ENCODE measurements at places on chromosomes 5 and 9. TPM values are rescaled to one million over a fixed set of nuclear protein-coding genes. Genes with fewer than 3 reads are reported as not detected.
A peak's percentile ranks its signal among the peaks of the same experiment; 100 is the strongest.

DNA sequence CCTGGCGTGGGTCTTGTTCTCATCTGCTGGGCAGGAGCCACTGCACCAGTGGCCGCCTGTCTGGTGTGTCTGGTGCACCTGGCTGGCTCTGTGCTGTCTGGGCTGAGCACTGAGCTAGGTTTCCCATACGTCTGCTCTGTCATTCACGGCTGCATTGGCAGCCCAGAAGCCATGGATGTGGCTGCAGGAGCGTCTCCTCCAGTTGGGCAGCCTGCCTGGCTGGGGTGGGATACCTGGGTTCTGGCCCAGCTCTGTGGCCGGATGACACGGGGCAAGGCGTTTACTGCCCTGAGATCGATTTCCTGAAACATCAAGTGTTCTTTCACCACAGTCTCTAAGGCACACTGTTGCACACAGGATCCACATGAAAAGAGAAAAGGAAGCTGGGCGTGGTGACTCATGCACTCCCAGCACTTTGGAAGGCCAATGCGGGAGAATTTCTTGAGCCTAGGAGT, 25.5 kb upstream of the SLC25A51 start:
- peak; percentile 87 for DNase-seq

DNA sequence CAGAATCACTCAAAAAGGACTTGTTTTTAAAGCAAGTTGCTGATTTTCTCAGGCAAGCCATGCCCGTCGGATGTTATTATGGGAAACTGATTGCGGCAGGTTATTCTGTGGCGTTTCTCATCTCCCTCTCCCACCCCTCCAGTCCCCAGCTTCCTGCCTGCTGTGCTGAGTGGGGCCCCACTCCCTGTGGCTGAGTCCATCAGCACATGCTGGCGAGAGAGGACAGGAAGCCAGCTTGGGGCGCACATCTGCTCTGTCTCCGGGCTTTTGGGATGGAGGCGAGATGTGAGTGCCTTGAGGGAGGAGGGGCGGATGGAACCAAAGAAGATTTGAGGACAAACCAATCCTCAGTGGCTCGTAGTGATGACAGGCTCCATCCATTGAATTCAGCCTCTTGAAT, 108.0 kb downstream of the DAPK1 start:
- DNase-seq, result no peak

DNA sequence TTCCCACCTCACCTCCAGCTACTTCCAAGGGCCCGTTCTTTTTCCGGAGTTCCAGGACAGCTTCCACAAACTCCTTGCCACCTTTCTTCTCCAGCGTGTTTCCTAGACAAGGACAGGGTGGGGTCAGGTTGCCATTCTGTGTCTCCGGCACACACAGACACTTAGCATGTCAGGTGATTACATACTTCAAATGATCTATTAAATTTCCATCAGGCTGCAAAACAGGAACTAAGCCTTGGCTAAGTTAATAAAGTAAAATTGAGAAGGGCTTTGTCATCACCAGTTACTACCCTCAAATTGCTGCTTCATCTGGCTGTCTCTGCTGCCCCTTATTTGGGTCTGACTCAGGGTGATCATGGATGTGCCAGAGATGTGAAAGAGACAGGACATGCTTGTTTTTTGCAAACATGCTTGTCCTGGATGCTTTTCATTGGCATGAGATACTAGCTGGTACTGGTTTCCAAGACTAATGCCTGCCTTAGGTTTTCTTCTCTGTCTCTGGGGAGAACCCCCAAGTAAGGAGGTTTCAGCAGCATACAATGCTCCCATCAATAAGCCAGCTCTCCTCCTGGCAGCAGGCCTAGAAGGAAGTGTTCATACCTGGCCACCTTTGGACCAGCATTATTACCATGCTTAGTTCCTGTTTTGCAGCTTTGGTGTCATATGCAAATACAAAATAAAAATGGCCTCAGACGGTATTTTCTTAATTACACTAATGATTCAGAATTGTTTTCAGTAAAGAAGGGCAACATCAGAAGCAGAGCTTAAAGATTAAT, 52.9 kb downstream of the MACROH2A1 start:
- DNase-seq, result no peak

DNA sequence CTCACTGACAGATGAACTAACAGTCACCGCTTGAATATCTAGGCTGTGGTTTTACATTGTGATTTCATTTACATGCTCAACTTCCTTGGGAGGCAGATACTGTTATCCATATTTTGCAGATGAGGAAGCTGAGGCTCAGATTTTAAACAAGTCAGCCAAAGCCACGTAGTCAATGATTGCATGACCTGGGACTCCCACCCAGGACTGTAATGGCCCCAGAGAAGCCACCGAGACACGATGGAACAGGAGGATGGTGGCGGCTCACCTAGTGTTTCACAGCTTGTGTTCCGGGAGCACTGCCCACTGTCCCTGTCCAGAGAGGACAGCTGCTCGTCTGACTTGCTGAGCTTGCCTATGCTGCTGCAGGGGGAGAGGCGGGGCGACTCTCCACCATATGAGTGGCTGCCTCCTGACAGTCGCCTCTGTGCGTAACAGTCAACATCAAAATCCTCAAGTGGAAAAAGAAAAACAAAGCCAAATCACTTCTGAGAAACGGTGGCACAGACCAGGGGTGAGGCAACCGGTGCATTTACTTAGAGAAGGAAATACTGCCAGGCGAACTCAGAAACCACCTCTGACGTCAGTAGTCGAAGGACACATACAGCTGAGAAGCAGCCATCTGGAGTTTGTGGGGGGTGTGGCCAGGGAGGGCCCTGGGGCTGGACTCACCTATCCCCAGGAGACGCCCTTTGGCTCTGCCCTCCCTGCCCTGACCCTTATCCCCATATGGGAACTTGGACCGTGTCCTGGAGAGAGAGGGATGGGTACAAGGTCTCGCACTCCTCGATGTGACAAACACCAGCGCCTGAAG, 82.5 kb downstream of the PRRT1B start:
- DNase-seq, result no peak

DNA sequence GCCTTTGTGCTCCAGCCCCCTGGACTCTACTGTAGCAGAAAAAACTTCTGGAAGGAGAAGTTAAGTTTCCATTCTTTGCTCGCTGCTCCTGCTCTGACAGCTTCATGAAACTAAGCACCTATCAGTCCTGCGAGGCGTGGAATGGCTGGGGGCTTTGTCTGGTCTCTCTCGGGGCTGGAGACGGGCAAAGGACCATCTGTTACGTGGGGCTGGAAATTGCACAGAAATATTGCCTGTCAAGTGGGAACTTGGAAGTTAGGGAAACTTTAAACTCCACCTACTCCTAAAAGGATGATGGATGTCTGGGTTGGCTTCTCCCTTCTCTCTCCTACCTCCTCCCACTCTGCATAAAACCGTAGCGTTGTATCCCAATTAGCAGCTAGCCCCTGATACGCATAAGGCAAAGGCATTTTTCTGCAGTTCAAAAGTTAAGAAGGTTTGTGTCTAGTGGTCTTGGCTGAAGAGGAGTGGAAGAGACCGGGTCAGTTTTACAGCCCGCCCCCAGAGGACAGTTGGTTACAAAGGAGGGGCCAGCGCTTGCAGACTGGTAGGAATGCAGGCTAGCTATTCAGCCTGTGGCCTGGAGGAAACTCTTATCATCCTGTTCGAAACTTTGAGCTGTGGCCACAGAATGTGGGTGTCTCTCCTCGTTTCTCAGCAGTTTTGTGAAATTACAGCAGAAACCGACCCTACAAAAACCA, 1.3 kb downstream of the FBXL7 start:
- DNase-seq, result no peak

FOXI1 gene
- total RNA-seq, result not detected

IFNK gene
- not detected for total RNA-seq

C5orf15 gene
- total RNA-seq, result 35.1 TPM

WWC1 gene
- 47.0 TPM for total RNA-seq

Measured in MCF 10A (cell line).